ENCODE measurements at places on chromosomes 2 and 18.

DNA sequence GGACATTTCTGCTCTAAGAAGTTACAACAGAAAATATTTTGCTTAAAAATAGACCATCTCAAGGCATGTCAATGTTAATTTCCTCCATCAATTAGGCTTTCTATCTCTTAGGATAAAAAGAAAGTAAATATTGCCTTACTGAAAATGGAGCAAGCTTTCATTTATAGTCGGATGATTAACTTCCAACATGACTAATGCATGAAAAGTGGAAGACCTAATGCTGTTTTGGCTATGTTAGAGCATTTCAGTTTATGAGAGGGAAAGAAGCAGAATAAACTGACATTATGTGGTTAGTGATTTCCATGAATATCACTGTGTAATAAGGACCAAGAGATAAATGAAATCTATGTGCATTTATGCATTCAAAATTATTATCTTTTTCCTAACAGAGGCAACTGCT lies 475.2 kb upstream of the UBE2E3 start:
- no peak for DNase-seq

DNA sequence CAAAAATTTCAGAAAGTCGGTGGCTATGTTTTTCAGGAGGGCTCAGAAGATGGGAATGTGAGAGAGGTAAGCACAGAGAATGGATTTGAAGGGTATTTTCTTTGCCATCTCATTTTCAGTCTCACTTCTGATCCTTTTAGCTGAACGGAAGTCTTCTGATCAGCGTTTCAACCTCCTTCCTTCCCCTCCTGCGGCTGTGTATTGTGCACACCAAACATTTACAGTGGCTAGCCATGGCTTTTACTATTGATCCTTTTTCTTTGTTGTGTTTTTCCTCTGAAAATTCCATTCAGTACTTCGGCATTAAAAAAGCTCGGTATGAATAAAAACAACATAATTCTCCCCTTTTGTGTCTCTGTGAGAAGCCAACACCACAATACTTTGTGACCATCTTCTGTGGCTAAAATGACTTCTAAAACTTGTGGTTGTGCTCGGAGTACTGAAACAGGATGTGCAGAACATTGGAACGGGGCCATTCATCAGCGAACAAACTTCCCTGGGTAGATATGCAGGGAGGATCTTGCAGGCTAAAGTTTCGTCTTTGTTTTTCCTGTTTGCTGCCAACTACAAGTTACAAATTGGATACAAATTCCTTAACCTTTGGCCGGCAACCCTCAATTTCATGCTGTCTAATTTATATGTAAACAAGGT lies 260.8 kb upstream of the FAM98A start:
- DNase-seq: no peak

DNA sequence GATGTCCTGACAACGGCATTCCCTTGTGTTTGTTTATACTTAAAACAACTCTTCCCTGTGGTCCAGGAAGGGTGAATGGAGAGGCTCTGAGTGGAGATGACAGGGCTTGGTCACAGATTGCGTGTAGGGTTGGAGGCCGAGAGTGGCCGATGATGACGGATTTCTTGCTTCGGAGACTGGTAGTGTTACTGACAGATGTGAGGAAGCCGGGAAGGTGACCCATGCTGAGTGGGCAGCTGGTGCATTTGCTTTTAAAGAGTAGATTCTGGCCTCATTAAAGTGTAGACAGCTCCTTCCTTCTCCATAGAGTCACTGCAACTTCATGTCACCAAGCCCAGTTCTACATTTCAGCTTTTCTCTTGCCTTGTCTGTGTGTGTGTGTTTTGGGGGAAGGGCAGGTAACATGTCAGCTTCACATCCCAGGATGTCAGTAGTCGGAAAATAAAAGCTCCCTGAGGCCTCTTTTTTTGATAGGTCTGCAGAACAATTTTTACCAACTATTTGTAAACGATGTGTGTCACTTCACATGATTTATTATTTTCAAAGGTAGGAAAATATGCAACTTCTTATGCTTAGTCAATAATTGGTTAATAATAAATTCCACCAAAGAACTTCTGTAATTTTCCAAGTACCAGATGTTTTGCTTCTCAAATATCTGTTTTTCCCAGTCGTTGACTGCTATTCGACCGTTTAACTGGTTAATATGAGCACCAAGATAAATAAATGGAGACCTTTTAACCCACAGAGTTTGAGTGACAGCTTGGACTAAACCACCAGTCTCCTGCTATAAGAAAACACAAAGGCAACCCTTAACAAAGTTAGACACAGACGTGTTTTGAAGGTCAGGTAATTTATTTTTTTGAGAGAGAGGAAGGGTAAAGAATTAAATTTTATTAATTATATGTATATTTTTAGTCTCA lies 436.9 kb downstream of the SLC4A3 start:
- no peak for DNase-seq

DNA sequence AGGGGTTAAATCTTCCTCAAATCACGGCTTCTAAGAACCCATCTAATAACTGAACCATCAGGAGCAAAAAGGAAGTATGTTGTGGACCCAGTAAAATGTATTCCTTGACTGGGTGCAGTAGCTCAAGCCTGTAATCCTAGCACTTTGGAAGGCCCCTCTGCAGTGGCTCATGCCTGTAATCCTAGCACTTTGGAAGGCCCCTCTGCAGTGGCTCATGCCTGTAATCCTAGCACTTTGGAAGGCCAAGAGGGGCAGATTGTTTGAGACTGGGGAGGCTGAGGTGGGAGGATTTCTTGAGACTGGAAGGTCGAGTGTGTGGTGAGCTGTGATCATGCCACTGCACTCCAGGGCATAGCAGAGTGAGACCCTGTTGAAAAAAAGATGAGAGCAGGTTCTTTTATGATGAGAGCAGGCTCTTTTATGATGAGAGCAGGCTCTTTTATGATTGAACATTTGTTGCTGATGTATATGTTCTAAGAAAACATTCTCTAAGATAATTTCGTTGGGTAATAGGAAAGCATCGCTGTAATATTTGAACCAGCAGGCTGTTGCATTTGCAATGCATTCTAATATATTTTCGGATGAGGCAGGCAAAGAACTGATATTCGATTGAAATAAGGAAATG lies 3.5 kb upstream of the PARD6G start:
- DNase-seq: no peak

GRCh38 chr2:209388446-209389037 lies 35.3 kb upstream of the MAP2 start:
- DNase-seq: no peak

DNA sequence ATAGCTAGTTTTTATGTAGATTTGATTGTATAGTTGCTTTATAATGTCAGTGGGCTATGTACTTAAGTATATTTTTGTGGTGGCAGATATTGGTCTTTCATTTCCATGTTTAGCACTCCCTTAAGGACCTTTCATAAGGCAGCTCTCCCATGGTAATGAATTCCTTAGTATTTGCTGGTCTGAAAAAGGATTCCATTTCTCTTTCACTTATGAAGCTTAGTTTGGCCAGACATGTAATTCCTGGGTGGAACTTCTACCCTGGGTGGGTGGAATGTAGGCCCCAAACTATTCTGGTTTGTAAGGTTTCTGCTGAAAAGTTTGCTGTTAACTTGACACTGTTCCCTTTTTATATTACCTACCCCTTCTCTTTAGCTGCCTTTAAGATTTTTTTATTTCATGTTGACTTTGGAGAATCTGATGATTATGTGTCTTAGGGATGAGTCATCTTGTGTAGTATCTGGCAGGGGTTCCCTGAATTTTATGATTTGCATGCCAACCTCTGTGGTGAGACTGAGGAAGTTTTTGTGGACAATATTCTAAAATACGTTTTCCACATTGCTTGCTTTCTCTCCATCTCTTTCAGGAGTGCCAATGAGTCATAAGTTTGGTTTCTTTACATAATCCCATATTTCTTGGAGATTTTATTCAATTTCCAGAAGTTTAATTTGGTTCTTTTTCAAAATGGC lies 65.4 kb upstream of the VRK2 start:
- no peak for DNase-seq

DNA sequence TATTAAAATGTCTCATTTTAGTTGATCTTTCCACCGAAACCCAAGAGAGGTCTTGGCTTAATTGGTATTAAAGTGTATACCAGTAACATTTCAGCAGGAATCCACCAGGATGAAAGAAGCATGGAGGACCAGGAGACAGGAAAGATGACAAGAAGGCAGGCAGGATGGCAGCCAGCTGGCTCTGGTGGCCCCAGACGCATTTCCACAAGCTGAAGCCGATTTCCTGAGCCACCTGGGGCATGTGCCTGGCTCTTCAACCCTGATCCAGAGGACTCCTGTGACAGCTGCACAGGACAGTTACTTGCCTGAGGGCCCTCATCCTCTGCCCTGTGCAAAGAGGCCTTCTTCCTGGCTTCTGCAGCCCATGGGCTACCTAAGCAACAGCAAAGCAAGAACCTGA lies 56.9 kb upstream of the NFU1 start:
- DNase-seq: no peak

Data from NAMALWA (cell line).